ENCODE measurements at places on chromosomes 11 and 22.

DNA sequence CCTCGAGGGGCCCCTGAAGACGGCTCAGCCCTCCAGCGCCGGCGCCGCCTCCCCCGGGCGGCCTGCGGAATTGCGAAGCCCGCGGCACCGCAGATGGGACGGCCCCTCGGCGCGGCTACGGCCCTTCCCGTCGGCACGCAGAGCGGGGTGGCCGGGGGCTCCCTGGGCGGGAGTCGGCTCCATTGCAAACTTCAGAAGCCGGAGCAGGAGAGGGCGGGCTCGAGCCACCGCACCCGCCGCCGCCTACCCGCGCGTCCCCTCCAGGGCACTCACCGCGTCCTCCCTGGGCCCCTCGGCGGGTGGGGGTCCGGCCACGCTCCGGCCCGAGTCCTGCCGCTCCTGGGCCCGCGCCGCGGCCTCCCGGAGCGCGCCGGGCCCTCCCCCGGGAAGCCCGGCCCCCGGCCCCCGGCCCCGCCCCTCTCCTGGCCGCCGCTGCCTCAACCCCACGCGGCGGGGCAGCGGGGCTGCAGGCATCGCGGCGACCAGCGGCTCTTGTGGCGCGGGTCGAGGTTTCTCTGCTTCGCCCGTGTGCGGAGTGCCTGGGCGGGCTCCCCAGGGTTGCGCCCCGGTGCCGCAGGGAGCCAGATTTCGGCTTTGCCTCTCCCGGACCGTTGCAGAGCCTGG, at the start of gene PACSIN3:
PACSIN3 (minus strand) TSS at position 359 of the 624 bp plus-strand sequence. CDS start 3,707 bp downstream, outside the sequence.
- DNase-seq = no peak

GRCh38 chr11:46277622-46278386, at the start of gene CREB3L1:
Gene CREB3L1, plus strand, starts transcription at chr11:46277662. Its CDS starts 450 bp downstream, at chr11:46278112.
- DNase-seq = no peak

- DNase-seq = no peak
These were observed 632.3 kb downstream of the TBC1D22A start for GRCh38 chr22:47394504-47395440.

DNA sequence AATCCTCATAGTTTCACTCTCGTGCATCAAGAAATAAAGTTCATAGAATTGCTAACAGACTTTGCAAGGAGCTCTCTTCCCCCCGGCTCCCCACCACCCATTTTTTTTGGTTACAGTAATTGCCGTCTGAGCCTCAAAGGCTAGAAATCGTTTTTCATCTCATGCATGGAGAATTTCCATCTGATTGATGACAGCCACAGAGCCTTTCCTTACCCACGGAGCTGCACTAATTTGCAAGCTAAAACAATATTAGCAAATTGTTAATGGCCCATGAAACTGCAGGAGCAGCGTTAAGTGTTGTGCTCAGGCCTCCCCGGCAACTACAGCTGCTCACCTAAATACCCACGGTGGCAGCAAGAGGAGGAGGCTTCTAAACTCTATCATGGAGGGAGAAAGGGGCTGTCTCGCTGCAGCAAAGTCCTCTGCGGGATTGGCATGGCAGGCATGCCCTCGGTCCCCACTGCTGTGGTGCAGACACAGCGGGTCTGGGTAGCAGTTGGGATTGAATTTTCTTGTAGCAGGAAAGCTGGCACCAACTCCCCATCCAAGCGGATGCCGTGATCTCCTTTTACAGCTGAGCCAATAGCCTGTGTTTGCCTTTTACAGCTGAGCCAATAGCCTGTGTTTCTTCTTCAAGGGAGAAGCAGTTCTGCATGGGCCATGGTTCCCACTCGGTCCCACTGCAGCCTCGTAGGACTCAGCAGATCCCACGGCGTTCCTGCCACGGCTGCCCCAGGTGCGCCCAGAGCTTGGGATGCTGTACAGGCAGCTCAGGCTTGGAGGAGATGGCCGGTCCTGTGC, 412.3 kb downstream of the BRD1 start:
- no peak for DNase-seq

GRCh38 chr22:30275625-30276024, 9.0 kb upstream of the OSM start:
- no peak for DNase-seq

- peak; percentile 66 for DNase-seq
These were observed 32.0 kb upstream of the COMT start for GRCh38 chr22:19909350-19910179.

DNA sequence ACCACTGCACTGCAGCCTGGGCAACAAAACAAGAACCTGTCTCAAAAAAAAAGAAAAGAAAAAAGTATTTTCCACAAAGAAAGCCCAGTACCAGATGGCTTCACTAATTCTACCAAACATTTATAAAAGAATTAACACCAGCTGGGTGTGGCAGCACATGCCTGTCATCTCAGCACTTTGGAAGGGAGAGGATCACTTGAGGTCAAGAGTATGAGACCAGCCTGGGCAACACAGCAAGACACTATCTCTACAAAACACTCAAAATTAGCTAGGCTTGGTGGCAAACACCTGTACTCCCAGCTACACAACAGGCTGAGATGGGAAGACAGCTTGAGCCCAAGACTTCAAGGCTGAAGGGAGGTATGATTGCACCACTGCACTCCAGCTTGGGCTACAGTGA, 20.1 kb downstream of the RSF1 start:
- DNase-seq = no peak

DNA sequence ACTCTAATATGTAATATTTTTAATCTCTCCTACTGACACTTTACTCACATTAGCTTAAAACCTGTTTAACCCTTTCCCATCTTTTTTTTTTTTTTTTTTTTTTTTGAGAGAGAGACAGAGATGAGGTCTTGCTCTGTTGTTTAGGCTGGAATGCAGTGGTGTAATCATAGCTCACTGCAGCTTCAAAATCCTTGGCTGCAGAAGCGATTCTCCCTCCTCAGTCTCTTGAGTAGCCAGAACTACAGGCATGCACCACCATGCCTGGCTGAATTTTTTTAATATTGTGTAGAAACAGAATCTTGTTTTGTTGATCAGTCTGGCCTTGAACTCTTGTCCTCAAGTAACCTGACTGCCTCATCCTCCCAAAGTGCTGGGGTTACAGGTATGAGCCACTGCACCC, 37.3 kb downstream of the PAMR1 start:
- no peak for DNase-seq

DNA sequence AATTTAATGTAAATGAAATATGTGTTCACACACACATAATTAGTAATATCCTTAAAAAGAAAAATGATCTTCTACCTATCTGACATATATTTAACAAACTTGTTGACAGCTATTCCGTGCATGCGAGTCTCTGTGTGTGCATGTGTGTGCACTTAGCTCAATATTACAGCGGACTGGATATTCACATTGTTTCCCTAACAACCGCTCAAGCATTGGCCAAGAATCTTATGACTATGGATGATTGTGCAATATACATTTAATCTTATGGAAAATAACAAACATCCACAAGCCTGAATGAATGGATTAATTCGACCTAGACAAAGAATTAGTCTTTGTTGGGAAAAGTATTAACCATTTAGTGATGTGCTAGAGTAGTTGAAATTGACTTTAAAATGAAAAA, 1078.6 kb downstream of the LRRC4C start:
- DNase-seq = no peak

DNA sequence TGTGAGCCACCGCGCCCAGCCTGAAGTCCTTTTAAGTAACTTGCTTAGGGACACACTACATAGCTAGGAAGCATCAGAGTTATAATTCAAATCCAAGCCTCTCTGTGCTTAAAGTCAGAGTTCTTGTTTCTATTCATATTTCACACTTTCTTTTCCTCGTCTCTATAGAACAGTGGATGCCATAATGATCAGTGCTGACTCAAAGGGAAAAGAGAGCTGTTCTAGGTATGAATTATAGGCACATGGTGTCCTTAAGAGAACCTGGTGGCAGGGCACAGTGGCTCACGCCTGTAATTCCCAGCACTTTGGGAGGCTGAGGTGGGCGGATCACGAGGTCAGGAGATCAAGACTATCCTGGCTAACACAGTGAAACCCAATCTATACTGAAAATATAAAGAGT, 400.2 kb upstream of the DDI1 start:
- DNase-seq = no peak

- DNase-seq = no peak
These were observed 33.9 kb upstream of the TTLL12 start for GRCh38 chr22:43220625-43221380.

DNA sequence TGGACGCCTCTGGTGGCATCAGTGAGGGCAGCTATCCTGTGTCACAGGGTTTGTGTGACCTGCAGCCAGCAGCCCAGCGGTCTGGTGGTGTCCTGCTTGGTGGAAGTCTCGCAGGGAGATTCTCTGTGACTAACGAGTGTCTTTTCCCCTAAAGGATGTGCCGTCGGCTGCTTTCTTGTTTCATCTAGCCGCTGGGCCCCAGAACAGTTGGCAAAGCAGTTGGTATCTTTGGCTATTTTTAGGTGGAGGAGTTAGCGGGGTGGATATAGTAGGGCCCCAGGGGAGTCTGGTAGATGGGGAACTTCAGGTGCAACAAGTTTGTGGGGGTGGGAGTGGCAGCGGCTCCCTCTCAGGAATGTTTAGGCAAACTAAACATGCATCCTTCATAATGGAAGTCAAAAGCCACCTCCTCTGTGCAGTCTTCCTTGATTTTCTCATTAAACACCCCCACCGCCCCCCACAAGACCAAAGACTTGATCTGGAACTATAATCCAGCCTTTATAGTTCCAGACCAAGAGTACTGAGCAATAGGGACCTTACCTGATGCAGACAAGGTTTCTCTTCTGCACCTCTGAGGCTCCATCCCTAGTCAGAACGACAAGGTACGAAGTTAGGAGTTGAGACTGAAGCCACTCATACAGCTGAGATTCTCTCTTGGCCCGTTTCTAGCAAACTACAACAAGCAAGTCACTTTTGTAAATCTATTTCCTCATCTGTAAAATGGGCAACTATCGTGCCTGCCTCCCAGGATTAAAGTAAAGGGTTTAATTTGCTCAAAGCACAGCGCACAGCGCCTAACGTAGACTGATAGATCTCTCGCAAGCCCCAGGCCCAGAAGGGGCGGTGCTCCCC, 1.1 kb upstream of the PELI3 start:
- no peak for DNase-seq

- no peak for DNase-seq
These were observed 935 bp downstream of the TRIM68 start for GRCh38 chr11:4607096-4607495.

GRCh38 chr22:42947211-42947990, 67.5 kb downstream of the PACSIN2 start:
- DNase-seq = no peak

- DNase-seq = no peak
These were observed 29.5 kb downstream of the MOV10L1 start for GRCh38 chr22:50119169-50119767.

- DNase-seq = peak; percentile 54
These were observed 5.9 kb downstream of the LMNTD2 start for GRCh38 chr11:554428-555226.

- no peak for DNase-seq
These were observed 25.9 kb downstream of the CAT start for GRCh38 chr11:34464591-34465051.

DNA sequence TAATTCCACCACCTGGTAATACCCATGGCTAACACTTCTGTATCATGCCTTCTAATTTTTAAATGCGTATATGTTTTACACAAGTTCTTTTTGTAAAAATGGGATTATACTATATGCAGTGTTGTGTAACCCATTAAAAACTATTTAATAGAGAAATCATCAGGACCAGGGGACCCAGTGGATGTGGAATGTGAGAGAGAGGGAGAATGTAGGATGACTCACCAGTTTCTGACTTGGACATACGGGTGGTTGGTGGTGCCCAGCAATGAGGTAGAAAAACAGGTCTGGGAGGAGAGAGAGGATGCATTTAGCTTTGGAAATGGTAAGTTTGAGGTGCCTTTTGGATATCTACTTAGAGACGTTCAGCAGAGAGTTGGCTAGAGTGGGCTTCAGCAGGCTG, 112.0 kb upstream of the TBCEL start:
- DNase-seq = no peak

DNA sequence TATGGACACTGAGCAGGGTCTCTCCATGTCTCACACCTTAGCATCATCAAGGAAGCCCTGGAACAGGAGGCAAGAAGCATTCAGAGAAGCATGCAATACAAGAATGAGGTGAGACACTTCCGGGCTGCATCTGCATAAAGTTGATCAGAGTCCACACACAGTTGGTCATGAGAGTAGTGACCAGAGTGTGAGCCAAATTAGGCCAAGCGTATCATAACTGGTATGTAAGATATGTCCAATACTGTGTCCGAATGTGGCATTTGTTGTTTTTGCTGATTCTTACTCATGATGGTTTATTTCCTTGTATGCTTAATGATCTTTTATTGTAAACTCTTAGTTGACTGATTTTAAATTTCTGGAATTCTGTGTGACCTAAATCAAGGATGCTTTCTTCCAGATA, 315.7 kb downstream of the INSC start:
- DNase-seq = no peak

GRCh38 chr22:36279219-36279666, 26.3 kb downstream of the APOL1 start:
- DNase-seq = no peak

Measured in stimulated activated CD8-positive, alpha-beta memory T cell treated with anti-CD3 and anti-CD28 coated beads, Interleukin-4, amount 100 ng/mL, for 1 hour (primary cell).